Small intestine (tissue), 16 donors: ENCODE measurements at places on chromosomes 4 and X. TPM values are rescaled to one million over a fixed set of nuclear protein-coding genes. Genes with fewer than 3 reads are reported as not detected.

DNA sequence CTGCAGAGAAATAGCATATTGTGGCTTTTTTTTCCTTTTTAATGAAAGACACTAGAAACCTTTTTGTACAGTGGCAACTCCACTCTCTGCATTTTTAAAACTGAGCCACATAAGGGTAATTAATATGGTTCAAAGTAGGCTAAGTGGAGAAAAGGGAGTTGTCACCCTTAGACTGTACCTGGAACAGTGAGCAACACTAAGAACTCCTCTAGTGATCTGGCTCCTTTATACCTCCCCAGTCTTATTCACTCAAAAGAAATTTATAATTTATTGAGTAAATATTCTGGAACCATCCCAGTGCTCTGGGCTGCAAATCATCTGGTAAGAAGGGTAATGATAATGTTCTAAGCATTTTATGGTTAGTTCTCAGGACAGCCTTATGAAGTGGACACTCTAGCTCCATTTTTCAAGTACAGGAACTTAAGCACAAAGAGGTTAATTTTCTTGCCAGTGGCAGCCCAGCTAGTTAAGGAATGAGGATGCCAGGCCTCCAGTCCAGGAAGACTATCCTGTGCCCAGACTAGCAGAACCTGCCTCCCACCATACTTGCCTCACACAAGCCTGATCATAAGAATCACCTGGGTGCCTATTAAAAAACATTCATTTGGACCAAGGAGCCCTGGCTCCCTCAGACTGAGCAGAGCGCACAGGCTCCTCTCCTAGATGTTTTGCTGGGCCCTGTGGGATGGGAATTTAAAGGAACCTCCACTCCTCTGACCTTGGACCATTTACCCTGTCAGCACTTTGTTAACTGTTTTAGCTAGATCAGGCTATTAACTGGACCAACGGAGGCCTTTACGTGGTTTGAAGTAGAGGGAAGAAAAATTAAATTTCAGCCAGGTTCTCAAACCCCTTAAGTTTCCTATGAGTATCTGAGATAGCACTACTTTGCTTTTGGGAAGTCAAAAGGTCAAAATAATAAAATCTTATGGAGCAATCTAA, 102.6 kb downstream of the PDE5A start:
- no peak overlapping the region for H3K4me3 ChIP-seq
- no peaks in the 10 kb centered on the region for H3K27me3 ChIP-seq
- no peak for DNase-seq
- H3K4me1 ChIP-seq = no peaks in the 10 kb centered on the region

DNA sequence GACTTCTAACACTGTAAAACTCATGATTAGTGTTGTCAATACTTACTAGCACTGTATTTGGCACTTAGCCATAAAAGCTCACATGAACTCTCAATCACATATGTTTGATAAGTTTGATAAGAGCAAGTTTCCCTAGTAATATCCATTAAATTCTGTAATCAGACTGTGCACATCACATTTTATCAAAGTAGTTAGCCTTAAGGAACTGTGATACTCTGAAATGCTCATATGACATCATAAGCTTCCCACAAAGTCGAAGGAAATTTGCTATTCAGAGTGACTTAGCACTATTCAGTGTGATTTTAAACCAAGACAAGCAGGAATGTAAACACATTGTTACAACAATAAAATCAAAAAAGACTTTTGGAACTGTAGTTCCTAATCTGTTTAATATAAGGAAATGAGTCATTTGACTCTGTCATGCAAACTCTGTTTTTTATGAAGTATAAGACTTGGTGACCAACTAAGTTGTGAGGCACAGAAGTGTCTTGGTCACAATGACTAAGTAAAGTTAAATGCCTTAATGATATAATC, 6.7 kb downstream of the SLC7A11 start:
- peak; percentile 32 for DNase-seq
- no peak overlapping the region for H3K4me3 ChIP-seq
- H3K4me1 ChIP-seq = no peaks in the 10 kb centered on the region
- H3K27ac ChIP-seq = no peak overlapping the region

- no peak for DNase-seq
- H3K27ac ChIP-seq = no peak overlapping the region
- no peaks in the 10 kb centered on the region for H3K36me3 ChIP-seq
- no peaks in the 10 kb centered on the region for H3K27me3 ChIP-seq
Observed at GRCh38 chr4:76029300-76029699, 6.0 kb upstream of the CXCL10 start.

DNA sequence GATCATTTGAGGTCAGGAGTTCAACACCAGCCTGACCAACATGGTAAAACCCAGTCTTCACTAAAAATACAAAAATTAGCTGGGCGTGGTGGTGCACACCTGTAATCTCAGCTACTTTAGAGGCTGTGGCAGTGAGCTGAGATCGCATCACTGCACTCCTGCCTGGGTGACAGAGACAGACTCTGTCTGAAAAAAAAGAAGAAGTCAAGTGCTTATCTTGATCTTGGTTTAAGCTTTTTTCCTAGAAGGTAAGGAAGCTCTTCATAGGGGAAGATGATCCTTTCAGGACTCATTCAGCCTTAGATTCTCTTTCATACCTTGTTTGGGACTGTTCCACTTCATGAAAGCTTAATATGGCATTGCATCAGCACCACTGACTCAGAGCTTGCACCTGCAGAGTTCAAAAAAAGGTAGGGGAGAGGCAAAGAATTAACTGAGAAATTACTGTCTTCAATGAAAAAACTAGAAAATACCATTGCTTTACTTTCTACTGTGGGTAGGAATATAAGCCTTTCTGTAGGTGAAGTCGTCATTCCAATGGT, 70.8 kb upstream of the EPGN start:
- no peak for DNase-seq
- H3K27ac ChIP-seq = no peak overlapping the region
- no peak overlapping the region for H3K4me3 ChIP-seq
- no peaks in the 10 kb centered on the region for H3K27me3 ChIP-seq

DNA sequence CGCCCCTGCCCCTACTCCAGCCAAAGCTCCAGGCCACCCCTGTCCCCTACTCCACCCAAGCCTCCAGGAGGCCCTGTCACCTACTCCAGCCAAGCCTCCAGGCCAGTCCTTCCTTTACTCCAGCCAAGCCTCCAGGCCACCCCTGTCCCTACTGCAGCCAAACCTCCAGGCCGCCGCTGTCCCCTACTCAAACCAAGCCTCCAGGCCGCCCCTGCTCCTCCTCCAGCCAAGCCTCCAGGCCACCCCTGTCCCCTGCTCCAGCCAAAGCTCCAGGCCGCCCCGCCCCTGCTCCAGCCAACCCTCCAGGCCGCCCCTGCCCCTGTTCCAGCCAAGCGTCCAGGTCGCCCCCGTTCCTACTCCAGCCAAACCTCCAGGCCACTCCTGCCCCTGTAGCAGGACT, 5.1 kb upstream of the ASMT start:
- H3K4me3 ChIP-seq = no peak overlapping the region
- no peaks in the 10 kb centered on the region for H3K27me3 ChIP-seq
- H3K4me1 ChIP-seq = no peaks in the 10 kb centered on the region
- H3K27ac ChIP-seq = no peak overlapping the region
- no peak for DNase-seq
- H3K36me3 ChIP-seq = no peaks in the 10 kb centered on the region

DNA sequence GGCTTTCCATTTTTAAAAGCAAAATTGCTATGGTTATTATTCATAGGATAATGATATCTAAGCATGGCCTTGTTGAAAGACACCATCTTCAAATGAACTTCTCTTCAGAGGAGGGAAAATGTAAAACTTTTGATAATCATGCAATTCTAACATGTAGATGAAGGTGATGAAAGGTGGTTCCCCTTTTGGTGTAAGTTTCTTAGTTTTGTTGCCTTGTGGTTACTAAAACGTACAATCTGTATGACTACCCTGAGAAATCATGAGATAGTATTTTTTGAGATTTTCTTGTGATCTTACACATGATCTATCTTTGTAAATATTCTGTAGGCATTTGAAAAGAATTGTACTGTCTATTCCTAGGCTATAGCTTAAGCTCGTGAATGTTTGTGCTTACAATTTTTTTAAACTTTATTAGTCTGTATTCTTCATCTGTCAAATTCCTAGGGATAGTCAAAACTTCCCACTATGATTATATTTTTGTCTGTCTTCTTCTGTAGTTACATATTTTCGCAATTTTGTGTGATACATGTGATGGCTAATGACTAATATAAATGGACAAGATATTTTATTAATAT, 47.5 kb downstream of the PTPN13 start:
- no peaks in the 10 kb centered on the region for H3K36me3 ChIP-seq
- no peak for DNase-seq
- no peaks in the 10 kb centered on the region for H3K27me3 ChIP-seq
- H3K4me1 ChIP-seq = no peaks in the 10 kb centered on the region
- no peak overlapping the region for H3K27ac ChIP-seq
- no peak overlapping the region for H3K4me3 ChIP-seq

DNA sequence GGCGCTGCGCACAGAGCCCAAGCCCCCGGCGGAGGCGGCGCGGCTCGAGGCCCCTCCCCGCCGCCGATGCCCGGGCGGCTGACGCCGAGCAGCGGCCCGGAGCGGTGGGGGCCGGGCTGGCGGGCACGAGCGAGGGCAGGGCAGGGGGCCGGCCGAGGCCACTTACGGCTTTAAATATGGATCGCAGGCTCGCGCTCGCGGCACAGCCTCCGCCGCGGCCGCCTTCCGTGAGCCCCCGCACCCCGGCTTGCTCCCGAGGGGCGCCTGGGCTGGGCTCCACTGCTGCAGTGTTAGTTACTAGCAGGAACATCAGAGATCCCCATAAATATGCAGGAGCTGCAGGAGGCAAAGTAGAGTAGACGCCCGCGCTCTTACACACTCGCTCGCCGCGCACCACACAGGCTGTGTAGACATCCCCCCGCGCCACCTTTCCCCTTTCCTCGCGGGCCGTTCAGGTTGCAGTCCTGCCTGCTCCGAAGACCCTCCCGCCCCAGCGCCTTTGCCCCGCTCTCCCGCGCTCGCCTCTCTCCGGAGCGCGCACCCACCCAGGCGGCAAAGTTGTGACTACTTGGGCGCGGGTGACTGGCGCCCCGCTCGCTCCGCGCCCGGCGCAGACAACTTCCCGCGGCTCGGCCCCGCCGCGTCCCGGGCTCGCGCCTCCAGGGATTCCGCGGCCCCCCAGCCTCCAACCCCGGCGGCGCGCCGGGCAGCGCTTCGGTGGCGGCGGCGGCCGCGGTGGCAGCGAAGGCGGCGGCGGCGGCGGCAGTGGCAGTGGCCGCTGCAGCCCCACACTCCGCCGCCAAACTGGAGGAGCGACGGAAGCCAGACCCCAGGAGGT, 152.0 kb upstream of the SLC4A4 start:
- H3K4me1 ChIP-seq = no peaks in the 10 kb centered on the region
- H3K4me3 ChIP-seq = peak overlapping the region; percentile 85
- H3K27ac ChIP-seq = peak overlapping the region; percentile 68
- peak; percentile 85 for DNase-seq
- H3K36me3 ChIP-seq = no peaks in the 10 kb centered on the region

Gene ZNF141
- 26.7 TPM for polyA plus RNA-seq
